ENCODE measurements at places on chromosomes 1 and 21.
A peak's percentile ranks its signal among the peaks of the same experiment; 100 is the strongest.

- DNase-seq = peak; percentile 65
These were observed 4.3 kb downstream of the TCHH start for GRCh38 chr1:152110860-152111514.

- DNase-seq = no peak
These were observed 750 bp downstream of the RHOU start for GRCh38 chr1:228735871-228736586.

DNA sequence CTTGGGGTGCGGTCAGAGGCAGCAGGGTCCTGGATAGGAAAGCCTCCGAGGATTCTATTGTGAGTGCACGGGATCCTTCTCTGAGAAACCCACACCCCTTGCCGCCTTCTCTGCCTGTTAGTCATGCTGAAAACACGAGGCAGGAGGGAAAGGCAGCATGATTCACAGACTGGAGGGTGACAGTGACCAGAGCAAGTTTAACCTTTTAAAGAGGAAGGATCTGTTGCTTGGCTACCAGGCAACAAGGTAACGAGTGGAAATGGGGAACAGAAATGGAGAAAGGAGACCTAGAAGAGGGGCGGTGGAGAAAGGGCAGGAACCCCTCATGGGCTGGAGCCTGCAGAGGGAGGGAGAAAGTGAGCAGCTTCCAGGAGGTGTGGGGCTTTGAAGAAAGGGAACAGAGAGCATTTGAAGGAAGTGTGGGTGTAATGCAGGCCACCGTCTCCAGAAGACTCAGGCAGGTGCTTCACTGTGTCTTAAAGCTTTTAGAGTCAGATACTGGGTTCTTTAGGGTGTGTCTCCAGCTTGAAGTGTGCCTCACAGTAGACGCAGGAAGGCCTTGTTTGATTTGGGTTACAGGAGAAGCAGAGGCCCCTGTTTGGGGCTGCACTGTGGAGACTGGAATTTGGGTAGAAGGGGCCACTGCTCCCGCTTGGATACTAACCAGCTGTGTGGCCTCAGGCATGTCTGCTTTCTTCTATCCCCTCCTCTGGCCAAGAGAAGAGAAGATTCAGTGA lies 19.1 kb downstream of the OPTC start:
- DNase-seq = no peak

GRCh38 chr1:11560061-11560460 lies 81.1 kb downstream of the DISP3 start:
- DNase-seq = no peak

- DNase-seq = no peak
These were observed 30.9 kb downstream of the CCN1 start for GRCh38 chr1:85611425-85611824.

- no peak for DNase-seq
These were observed 19.7 kb downstream of the BRINP2 start for GRCh38 chr1:177190308-177190970.

- DNase-seq = no peak
These were observed 64.6 kb upstream of the C1orf21 start for GRCh38 chr1:184322253-184322652.

DNA sequence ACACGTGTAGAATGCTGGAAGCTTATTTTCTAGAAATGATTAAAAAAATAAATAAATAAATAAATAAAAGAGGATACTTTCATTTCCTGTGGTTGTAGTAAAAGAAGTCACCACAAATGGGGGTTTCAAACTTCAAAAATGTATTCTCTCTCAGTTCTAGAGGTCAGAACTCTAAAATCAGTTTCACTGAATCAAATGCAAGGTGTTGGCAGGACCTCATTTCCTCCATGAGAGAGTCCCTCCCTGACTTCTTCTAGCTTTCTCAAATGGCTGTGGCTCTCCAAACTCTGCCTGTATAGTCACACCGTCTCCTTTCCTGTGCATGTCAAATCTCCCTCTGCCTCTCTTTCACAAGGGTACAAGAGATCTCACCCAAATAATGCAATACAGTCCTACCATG lies 312.6 kb upstream of the CXADR start:
- DNase-seq = no peak

DNA sequence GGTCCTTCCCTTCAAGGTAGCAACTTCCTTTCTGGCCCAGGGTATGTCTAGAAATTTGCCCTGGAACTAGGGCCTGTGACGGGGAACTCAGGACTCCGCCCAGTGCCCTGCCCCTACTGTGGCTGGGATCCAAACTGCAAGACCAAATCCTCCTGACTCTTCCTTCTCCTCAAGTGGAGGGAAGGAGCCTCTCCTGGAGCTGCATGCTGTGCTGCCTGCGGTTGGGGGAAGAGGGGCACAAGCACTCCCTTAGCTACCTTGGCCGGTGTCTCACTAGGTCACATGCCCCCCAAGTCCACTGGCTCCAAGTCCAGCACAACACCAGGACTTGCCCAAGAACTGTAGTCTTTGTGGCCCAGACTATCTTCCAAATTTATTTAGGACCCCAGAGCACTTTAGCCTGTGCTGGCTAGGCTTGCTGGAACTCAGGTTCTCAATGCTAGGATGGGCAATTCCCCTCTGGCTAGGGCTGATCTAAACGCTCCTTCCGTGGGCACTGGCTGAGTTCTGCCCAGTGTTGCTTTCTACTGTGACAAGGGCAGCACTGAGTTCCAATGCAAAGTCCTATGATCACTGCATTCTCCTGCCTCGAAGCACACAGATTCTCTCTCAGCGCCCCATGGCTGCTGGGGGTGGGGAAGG lies 12.2 kb downstream of the ADSS2 start:
- DNase-seq = no peak

GRCh38 chr1:234199476-234200127 lies 173.7 kb upstream of the COA6 start:
- no peak for DNase-seq

GRCh38 chr1:153428073-153428638 lies 11.8 kb downstream of the S100A7A start:
- DNase-seq = no peak

DNA sequence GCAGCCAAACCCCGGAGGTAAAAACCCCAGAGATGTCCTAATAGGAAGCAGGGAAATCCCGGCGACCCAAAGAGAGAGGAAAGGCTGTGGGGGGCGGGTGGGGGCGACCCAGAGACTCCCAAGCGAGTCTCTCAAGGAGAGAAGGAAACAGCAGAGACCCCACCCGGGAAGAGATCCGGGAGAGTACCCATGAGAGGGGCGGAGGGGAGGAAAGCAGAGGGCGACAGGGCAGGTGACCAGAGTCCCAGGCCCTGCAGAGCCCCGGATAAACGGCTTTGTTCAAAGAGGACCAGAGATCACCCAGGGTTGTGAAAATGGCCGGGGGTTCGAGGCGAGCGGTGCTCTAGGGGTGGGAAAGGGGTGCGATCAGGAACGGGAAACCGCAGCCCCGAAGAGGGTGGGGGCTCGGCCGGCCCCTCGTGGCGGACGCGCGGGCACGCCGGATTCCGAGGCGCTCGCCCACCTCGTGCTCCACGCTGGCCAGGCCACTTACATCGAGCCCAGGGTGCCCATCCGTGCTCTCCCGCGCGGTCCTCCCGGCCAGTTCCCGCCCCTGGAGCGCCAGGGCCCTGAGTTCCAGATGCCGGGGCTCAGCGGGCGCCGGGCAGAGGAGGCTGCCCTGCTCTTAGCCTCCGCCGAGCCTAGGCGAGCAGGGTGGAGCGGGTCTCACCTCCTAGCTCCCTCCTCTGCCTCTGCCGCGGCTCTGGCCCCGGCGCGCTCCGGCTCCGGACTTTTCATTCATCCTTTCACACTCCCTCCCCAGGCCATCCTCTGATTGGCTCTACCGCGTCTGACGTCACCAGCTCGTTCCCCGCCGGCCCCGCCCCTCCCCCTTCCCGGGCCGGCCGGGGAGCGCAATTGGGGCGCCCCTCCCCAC lies 52.3 kb downstream of the RHBG start:
- DNase-seq = peak; percentile 81

DNA sequence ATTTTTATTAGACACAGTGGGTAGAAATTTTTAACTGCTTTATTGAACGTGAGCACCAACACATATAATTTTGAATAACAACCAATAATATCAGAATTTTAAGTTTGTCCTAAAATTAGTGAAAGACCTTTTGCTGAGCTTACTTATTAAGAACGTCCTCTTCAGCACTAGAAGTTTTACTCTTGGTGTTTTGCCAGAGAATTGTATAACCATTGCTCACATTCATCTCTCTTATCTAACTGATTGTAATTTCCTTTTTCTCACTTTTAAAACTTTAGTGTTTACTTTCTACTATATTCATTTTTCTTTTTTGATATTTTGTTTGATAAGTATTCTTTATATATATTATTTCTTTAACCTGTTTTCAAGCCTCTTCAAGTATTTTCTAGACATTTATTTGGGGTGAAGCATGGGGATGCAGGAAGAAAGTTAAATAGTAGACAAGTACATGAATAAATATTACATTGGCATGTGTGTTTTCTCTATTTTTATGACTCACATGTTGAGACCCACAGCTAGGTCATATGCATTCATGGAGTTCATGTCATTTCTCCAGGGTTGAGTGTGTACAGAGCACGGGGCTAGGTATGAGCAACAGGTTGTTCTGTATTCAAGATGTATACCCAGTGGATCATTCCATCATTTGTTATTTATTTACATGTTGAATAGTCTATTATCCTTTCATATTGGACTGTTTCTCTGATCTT lies 90.6 kb downstream of the ATP6V1G3 start:
- DNase-seq = no peak

- DNase-seq = no peak
These were observed 176.3 kb upstream of the EDN2 start for GRCh38 chr1:41660570-41661427.

DNA sequence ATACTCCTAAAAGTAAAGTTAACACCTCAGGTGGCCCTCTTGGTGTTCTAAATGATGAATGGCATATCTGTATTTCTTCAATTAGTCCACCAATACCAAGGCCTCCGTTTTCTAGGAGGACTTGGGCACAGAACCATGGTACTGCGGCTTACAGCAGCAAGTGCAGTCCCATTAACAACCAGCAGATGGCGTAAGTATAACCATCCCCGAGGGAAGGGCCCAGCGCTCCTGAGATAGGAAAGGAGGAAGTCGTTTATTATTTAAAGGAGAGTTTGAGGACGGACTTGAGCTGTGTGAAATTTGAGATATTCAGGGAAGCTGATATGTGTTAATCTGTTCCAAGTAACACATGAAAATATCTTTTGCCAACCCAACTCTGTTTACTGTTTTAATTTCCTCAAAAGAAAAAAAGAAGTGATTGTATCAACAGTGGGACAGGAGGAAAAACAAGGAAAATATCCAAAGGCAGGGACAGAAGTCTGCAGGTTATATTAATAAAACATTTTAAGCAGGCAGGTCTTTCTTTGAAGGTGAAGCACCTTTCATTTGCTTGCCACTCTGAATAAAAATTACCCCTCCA lies 37.7 kb upstream of the KCNJ15 start:
- DNase-seq = peak; percentile 56

DNA sequence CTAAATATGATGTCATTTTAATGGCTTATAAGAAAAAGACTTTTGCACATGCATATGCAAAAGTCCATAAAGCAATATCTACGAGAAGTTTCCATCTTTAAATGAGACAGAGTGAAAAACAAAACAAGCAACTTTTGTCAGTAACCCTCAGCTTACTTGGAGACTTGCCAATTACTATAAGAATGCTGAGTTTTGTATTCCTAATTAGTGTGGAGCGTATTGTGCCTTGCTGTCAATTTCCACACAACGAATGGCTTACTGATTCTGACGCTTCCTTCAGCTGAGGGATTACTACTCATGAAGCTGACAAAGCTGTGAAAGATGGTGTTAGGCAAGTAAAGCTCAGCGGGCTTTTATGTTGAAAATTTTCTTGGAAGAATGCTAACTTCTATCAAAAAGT lies 440.4 kb upstream of the ADAMTS5 start:
- no peak for DNase-seq

- DNase-seq = no peak
These were observed 41.3 kb upstream of the DMBX1 start for GRCh38 chr1:46448109-46448911.

DNA sequence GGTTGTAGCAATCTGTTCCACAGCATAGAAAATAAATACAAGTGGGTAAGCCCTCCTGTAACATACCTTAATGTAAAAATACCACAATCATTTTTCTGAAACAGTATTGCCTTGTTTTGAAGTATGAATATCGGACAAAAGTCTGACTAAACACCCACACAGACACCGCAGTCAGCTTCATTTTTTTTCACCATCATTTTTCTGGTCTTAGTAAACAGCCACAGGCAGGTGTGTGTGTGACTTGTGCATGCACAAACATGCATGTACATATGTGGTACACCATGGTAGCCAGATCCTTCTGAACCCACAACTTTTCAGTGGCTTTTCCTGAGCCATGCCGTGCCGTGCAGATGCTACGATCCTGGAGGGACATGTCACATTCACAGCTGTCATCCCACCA lies 261.7 kb downstream of the PCP4 start:
- DNase-seq = no peak

All from NCI-H1105 (cell line).